Epithelial cell of esophagus (primary cell): ENCODE measurements at places on chromosomes 2 and 18.

GRCh38 chr18:79317703-79318102 lies 78.0 kb upstream of the NFATC1 start:
- no peak for DNase-seq

DNA sequence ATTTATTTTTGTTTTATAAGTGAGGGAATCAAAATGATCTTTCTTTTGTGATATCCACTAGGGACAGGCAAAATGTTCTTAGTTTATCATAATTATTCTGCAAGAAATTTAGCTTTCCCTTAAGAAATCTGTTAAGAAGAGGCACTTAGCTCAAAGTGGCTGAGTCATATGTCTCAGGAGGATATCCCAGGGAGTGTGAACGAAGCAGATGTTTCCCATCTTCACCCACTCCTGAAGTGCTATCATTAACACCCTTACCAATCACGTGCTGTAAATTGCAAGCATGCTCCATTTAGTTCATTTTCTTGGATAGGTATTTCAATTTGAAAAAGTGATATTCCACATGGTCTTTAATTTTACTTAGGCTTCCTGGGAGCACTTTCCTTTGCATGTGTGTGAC lies 774.3 kb upstream of the TMEFF2 start:
- DNase-seq, result no peak

- DNase-seq, result no peak
Measured at GRCh38 chr2:239949075-239949474, 76.1 kb downstream of the NDUFA10 start.

- no peak for DNase-seq
Measured at GRCh38 chr2:70936979-70937811, 1.5 kb downstream of the ATP6V1B1 start.

- no peak for DNase-seq
Measured at GRCh38 chr2:55498582-55498981, 20.9 kb upstream of the CFAP36 start.

DNA sequence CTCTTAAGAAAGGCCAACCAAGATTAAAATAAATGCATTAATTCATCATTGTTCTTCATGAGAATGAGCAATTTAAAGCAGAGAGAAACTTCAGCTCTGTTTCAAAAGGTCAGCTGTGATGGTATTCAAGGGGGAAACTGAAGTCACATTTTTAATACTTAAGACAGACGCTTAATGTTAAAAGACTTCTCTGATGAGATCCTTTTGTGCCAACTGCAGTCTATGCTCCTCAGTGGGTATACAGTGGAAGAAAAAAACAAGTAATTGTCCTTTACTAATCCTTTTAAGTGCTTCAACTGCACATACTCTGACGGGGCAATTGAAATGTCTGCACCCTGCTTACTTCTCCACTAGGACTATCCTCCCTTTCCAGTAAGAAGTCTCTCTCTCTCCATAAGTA lies 309.7 kb downstream of the GULP1 start:
- DNase-seq, result no peak

DNA sequence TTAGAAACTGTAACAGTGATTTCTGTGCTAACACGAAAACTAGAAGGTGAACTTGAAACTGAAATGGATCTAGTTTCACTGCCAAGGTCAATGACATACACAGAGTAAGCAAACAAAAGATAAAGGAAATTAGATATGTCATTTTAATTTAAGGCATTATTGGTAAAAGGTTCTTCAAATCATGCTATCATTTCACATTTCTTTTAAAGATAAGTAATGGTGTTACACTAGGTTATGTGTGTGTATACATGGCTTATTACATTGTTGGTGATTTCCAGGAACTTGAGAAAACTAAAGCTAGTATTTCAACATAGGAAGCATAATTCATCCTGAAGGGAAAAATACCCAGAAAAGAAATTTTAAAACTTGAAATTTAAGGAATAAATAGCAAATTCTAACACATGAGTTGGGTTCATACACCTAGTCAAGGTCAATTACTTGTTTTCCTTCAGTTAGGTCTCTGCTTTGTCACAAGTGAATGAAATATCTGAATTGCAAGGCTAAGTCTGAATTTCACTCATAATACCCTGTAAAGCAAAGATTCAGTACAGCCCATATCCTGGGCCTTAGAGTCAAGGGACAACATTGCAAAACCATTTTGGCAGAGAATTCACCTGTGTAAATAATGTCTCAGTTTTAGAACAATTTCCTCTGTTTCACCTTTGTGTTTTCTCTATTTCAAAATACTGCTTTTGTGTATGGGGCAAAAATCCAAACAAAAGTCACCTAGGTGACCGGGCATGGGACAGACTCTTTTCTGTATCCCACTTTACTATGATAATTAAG lies 141.6 kb downstream of the SRBD1 start:
- peak; percentile 61 for DNase-seq

DNA sequence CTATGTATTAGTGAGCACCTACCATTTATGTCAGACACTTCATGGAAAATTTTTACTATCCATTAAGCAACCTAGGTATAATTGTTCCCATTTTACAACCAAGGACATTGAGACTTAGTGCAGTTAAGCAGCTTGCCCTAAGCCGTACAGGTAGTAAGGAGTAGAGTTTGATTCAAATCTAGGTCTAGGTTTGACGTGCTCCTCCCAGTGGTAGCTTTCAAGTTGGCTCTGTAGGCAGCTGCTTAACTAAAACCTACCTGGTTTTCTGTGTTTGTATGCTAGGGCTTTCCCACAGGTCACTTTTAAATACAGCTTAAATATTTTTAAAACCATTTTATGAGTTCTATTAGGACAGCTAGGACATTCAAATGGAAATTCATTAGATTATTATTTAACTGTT lies 69.7 kb downstream of the NUP35 start:
- DNase-seq, result no peak

- DNase-seq, result no peak
Measured at GRCh38 chr2:200625958-200626363, 40.1 kb downstream of the AOX1 start.

- DNase-seq, result peak; percentile 57
Measured at GRCh38 chr2:186917866-186918265, 68.9 kb upstream of the ZSWIM2 start.

GRCh38 chr2:157428500-157429175 lies 15.3 kb downstream of the CYTIP start:
- no peak for DNase-seq

- no peak for DNase-seq
Measured at GRCh38 chr2:143802871-143803650, 673.8 kb downstream of the ARHGAP15 start.

- DNase-seq, result no peak
Measured at GRCh38 chr2:98685930-98686887, 44.7 kb downstream of the MGAT4A start.

GRCh38 chr2:237058423-237058822 lies 27.3 kb upstream of the COPS8 start:
- DNase-seq, result no peak

- peak; percentile 20 for DNase-seq
Measured at GRCh38 chr2:168705534-168706470, 96.6 kb upstream of the NOSTRIN start.

DNA sequence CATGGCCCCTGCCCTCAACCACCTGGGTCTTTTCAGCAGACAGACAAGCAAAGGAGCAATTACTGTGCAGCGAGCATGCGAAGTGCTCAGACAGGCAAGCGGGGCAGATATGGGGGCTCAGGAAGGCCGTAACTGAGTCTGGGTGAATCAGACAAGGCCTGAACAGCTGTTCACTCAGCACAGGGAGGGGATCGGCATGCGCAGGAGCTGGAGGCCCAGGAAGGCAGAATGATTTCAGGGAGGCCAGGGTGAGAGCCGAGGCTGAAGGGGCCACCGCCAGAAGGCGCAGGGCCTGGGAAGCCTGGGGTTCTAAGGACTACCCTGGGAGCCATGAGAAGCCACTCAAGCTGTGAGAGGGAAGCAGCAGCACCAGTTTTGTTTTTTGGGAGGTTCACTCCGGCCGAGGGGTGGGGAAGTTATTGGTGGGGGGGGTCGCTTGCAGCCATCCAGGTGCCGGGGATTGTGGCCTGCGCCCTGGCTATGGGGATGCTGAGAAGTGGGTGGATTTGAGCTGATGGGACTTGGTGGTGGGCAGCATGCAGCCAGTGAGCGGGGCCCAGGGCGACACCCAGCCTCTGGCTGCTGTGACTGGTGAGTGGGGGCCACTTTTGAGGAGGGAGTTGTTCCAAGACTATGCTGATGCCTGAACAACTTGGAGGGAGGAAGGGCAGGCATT lies 132.2 kb downstream of the TSN start:
- no peak for DNase-seq

DNA sequence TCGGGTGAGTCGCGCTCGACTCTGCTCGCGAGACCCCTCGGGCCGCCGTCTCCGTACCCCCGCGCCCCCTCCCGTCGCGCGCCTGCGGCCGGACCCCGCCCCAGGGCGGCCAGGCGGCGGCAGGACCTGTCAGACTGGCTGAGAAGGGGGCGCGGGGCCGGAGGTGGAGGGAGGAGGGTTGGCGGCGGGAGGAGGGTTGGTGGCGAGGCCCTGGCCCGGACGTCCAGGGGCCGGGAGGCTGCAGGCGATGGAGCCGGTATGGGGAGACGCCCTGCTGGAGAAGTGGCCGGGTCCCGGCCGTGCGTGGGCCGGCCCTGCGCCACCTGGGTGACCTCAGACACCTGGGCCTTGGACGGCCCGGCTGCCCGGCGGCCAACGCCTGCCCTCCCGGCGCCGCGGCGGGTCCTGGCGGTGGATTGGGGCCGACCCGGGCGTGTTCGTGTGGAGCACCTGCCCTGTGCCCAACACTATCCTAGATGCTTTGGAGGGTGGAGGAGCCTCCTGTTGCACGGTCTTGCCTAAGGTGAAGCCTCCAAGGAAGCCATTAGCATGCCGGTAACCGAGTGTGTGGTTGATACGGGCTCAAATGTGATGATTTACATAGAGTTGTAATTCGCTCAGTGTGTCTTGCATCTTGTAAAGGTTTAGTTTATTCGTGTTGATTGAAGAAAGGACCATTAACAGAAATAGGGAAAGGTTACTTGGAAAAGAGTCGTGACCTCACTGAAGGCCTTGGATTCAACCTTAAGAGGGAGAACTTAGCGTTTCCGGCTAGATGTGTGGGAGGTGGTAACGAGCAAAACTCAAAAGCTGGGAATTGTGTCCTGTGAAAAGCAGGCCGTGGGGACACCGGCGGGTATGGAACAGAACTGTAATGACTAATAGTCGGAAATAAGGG lies 550 bp downstream of the MYL12B start:
- DNase-seq, result peak; percentile 48

DNA sequence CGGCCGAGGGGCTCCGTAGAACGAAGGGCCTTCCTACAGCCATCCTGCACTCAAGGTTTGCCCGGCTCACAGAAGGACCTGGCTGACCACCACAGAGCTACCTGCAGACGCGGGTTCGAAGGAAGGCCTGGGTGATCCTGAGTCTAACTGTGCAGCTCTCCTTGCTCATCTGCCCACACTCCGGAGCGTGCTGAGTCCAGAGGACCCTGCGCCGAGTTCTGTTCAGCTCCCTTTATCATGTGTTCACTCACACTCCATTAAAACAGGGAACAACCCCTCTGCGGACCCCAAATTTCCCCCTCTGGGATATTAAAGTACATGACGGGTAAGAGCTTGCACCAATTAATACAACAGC lies 138.3 kb downstream of the PXDN start:
- no peak for DNase-seq
